ENCODE measurements at places on chromosomes 6 and 20. TPM values are rescaled to one million over a fixed set of nuclear protein-coding genes. Genes with fewer than 3 reads are reported as not detected.

Gene BCL2L1
- 150 TPM for total RNA-seq

Gene PSMB8
- total RNA-seq: 43.8 TPM

Gene ABCF1
- total RNA-seq: 94.9 TPM

Gene PXDC1
- total RNA-seq: 36.2 TPM
